ENCODE measurements at places on chromosomes 4 and X.

DNA sequence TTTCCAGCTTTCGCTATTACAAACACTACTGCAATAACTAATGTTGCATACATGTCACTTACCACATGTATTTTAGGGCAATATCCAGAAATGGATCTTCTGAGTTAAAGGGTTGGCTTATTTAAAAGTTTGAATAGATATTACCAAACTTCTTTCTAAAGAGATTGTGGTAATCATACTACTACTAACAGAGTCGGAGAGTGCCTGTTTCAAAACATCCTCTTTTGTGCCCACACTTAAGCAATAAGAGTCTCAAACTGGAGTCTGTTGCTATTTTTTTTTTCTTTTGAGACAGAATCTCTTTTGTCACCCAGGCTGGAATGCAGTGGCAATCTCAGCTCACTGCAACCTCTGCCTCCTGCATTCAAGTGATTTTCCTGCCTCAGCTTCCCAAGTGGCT is 35.8 kb downstream of the FGFBP1 start:
- peak; percentile 84 for DNase-seq

GRCh38 chrX:41441934-41442823 is 5.0 kb upstream of the NYX start:
- peak; percentile 95 for DNase-seq

DNA sequence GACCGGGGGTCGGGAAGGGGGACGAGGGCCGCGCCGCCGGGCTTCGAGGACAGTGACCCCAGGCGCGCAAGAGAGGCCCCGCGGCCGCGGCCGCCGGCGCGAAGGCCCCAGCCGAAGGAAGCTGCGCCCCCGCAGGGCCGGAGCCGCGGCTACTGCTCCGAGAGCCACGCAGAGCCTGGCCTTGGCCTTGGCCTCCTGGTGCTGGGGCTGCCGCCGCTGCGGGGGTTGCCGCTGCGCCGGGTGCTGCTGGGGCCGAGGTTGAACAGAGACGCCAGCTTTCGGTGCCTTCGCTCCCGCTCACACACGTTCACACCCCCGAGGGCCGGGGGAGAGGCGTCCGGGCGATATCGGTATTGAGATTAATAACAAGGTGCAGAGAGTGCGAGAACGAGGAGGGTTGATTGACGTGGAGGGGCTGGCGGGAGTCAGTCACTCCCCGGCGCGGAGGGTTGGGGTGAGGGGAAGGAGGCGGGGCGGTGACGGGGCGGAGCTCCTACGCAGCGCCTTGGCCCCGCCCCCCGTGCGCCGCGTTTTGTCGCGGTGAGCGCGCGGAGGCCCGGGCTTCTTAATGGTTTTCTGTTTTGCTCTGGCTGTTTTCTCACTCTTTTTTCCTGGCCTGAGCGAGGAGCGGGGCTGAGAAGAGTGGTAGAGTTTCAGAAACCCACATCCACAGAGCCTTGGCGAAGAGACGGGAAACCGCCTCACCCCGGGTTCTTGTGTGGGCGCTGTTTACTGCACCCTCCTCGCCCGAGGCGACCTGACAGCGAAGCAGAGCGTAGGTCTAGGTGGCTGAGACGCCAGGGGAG is 878 bp upstream of the CNOT6L start:
- peak; percentile 97 for DNase-seq

- no peak for DNase-seq
Observed at GRCh38 chr4:76993787-76994641, 44.5 kb downstream of the SEPTIN11 start.

DNA sequence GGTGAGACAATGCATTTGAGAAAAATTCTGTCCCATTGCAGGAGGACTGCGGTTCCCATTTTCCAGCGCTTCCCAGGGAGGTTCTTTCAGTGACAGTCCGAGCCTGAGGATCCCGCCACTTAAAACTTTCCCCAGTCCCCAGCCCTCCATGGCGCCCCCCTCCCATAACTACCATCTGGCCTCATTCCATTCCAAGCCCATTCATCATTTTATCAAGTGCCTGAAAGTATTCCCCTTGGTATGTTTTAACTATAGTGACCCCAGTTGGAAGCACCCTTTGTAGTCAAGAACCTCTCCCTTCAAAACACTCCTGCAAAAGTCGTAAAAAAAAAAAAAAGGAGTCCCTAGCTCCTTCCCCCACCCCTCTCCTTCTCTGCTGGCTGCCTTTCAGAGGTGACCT is 1.2 kb downstream of the RASL11B start:
- DNase-seq = no peak

- DNase-seq = no peak
Observed at GRCh38 chr4:120801137-120801758, 121.3 kb downstream of the PRDM5 start.

DNA sequence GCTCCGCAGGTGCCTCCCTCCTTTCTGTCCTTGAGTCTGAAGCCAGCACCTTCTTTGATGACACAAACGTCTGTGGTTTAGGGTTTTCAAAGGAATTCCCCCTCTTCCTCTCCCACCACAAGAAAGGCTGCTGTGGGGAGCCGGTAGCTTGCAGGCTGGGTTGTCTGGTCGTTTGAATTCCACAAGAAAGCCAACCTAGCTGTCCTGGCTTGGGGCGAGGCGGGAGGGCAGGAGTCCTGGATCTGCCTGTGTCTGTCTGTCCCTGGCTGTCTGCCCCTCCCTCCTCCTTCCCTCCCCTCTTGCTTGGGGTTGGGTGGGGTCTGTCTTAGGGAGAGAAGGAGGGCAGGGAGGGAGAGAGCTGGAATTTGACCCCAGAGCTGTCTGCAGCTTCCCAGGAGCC is 56.3 kb downstream of the SHROOM2 start:
- no peak for DNase-seq

- no peak for DNase-seq
Observed at GRCh38 chr4:79341893-79342653, 16.2 kb upstream of the NAA11 start.

GRCh38 chrX:37867536-37868153 is 20.3 kb upstream of the DYNLT3 start:
- no peak for DNase-seq

- no peak for DNase-seq
Observed at GRCh38 chr4:163003979-163004378, 162.7 kb downstream of the NAF1 start.

DNA sequence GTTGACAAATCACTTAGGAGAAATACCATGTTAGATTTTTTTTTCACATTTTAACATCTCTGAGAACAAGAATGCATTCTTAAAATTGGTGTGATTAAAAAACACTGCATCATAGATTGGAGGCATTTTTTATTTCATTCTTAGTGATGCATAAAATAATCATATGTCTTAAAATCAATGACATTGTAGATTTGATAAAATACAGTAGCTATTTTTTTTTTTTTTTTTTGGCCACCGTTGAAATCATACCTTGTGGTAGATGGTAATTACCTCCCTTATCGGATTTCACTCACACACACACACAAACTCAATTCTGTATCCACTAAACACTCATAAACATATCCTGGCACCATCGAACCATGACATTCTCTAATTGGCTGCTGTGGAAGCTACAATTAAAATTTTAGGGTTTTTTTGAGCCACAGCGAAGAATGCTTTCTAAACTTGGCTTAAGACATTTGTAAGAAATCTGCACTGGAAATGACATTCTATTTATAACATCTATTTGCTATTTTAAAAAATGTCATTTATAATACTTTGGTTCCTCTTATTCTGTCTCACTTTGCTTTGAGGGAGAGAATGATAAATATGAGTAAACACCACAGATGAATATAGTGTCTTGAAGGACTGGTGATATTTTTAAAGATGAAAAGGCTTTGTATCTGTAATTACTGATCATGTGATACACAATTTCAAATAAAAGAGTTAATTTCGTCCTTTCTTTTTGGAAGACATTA is 60.1 kb downstream of the CCSER1 start:
- no peak for DNase-seq

GRCh38 chr4:52951016-52951415 is 88.9 kb downstream of the RASL11B start:
- DNase-seq = no peak

GRCh38 chrX:30900227-30900626 is 11.2 kb upstream of the TAB3 start:
- DNase-seq = no peak

DNA sequence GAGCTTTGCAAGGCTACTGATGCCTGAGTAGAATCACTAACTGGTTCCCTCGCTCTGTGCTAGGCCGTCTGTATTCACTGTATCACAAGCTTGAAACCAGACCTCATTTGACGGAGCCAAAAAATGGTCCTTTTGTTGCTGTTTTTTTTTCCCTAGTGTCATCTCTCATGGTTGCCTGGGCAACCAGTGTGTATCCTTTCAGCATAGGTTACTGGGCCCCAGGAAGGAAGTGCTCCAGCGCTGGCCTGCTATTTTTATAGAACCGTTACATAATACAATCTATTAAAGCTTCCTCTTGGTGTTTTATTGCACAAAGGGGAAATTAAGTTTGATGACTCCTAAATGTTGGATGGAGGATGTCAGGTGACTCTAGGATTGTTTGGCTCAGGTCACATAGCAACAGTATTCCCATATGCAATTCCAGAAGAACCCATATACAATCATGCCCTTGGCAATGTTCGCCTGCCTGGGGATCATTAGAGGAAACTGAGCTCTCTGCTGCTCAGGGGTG is 220.4 kb downstream of the SPRY1 start:
- peak; percentile 87 for DNase-seq

- DNase-seq = no peak
Observed at GRCh38 chrX:71815906-71816156, 52.7 kb downstream of the CXorf49B start.

DNA sequence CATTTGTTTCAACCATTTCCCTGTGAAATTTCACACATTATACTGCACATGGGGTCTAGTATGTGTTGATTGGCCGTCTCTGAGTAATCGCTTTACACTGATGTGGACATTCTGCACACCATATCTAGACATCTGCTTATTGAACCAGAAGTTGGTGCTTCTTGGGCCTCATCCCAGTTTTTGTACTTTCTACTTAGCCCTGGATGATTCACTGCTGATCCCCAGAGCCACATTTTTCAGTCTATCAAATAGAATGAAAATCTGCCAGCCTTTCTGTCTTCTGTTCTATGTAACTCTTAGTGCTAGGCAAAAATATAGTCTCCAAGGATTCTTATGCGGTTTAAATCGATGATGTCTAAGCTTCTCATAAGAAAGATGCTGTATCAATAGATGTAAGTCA is 40.5 kb upstream of the RELL1 start:
- DNase-seq = no peak

DNA sequence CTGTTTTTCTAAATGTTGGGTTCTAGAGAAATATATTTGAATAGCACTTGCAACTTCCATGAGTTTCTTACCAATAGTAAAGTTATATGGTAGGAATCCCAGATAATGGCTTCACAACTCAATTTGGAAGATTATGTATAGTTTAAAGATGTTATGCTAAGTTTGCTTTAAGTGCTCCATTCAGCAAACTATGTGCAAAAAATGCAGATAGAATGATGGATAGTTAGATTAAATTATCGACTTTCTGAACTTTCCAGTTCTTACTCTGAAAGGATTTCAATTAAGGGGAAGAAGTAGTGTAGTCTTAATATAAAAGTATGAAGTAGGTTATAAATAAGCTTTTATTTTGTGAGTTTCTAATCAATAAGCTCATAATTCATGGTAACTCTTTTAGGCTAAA is 60.7 kb upstream of the NFKB1 start:
- no peak for DNase-seq

DNA sequence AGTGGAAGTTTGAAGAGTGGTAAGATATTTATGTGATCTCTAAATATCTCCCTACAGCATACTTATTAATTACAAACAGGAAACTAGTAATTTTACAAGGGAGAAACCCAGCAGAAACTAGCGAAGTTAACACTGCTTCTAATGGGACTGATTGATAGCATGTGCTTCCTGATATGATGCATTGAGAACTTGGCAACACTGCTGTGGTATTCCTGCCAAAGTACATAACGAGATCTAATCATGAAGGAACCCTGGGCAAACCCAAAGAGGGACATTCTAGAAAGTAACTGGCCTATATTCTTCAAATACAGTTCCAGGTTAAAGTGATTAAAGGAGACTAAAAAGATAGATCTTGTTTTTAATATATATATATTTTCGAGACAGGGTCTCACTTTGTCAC is 4.6 kb upstream of the GPR34 start:
- no peak for DNase-seq

DNA sequence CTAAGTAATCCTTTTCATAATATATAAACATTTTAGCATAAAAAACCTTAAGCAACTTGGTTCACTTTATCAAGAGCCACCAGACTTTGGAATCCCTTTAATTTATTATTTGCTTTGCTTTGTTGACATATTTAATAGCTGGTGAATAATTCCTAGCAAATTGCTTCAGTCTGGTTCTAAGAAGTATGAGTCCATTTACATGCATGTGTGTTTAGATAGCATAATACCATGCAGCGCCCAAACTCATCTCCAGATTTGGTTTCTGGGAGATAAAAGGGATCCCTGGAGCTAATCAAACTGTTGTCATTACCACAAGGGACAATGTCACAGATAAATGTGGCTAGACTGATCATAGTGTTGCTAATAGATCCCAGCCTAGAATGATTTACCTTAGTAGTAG is 111.8 kb downstream of the TMEM144 start:
- no peak for DNase-seq

Data from suppressor macrophage (primary cell).